ENCODE measurements at places on chromosomes 1 and 21.

DNA sequence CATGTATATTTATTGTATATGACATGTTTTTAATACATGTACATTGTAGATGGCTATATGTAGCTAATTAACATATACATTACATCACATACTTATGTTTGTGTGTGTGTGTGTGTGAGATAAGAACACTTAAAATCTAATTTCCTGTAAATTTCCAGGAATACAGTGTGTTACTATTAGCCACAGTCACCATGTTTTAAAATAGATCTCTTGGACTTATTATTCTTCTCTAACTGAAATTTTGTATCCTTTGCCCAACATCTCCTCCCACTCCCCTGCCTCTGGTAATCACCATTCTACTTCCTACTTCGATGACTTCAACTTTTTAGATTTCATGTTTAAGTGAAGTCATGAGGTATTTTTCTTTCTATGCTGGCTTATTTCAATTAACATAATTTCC, 64.8 kb downstream of the FCRL5 start:
- DNase-seq = no peak

- no peak for DNase-seq
These were observed 131.6 kb downstream of the DMRTB1 start for GRCh38 chr1:53590531-53591515.

DNA sequence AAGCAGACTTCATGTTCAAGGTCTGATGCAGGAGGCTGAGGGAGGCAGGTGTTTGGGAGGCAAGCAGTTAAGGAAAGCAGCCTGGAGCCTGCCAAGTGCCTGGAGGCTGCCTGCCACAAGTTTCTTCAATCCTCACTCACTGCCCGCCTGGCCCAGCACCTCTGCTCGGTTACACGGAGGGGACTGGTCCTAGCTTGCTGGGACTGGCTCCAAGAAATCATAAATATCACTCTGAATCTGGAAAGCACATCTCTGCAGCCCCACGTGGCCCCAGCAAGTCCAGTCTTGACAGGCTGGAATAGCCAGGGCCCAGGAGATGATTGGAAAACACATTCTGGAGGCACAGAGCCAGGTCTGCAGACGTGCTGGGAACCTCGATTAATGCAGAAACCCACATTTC, 83.9 kb downstream of the BCAR3 start:
- no peak for DNase-seq

- DNase-seq = no peak
These were observed 16.6 kb upstream of the DISP3 start for GRCh38 chr1:11462224-11462923.

GRCh38 chr1:230236301-230237008, 169.4 kb downstream of the GALNT2 start:
- DNase-seq = no peak

DNA sequence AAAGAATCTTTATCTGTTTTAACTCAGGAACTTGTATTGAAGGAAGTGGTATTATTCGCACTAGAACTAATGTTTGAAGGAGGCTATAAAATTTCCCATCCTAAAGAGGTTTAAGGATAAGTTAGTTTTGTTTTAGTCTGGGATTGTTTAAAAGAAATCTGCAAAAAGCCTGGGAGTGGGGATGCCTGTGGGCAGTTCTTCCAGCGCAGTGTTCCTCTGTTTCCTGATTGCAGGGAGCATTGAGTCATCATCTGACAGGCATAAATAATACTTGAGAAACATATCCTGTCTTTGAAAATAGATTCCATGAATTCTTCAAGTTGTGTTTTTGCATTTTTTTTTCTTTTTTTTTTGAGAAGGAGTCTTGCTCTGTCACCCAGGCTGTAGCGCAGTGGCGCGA, 350.8 kb upstream of the PTBP2 start:
- DNase-seq = no peak

DNA sequence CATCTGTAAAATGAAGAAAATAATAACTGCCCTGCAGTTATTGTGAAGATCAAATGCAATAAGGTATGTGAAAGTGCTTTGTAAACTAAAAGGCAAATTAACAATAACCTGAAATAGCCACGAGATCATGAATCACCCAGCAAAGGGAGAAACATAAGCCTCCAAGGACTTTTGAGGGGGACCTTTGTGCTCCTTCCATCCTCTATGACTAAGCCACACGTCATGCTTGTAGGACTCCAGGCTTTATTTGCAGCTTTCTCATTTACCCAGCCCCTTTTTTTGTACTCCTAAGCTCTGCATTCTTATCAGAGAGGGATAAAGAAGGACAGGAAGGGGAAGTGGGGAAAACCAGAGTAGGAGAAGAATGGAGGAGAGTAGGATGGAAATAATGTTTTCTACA, 115.1 kb downstream of the PROX1 start:
- DNase-seq = no peak

- DNase-seq = no peak
These were observed 6.3 kb upstream of the RBBP5 start for GRCh38 chr1:205128050-205128449.

- peak; percentile 10 for DNase-seq
These were observed 55.7 kb downstream of the PLD5 start for GRCh38 chr1:242468784-242469183.

DNA sequence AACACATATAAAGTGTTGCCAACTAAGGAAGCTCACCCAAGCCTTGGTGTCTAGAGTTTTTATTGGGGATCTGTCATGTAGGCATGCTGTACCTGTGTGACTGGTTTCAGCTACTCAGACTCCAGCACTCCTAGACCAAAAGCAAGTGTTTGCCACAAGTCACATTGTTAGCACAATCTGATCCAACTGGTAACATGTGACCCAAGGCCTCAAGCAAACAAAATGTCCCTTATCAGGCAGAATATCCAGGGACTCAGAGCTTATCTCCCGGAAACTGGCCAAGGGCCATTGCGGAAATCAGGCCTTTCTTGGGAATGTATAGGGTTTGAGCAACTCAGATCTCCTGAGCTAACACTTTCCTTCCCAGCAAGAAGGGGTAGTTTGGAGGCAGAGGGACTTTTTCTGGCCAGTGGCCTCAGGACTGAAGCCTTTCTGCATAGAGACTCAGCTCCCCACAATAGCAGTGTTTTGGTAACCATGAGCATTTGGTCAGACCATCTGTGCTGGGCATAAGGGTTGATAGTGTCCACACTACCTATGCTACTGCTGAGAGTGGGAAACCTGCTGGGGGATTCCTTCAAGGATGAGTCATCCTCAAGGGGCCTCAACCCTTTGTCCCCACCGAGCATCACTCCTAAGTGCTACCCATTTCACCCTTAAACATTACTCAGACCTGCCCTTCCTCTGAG, 29.6 kb downstream of the NHLH2 start:
- peak; percentile 76 for DNase-seq

- peak; percentile 51 for DNase-seq
These were observed 2.3 kb downstream of the SPEN start for GRCh38 chr1:15849775-15850324.

DNA sequence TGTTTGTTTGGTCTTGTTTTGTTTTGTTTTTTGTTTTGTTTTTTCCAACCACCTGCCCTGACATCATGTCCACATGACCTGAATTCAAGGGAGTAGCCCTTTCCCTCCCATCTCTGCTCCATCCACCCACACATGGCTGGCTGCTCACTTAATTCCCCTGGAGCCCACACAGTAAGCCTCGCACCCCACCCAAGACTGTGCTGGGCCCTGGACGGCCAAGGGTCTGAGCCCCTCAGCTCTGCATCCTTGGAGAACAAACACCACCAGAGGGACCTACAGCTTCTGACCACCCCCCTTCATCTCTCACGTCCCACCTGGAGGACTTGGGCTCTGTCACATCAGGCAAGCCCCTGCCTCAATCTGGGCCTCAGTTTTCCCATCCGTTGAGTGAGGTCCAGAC, 39.1 kb downstream of the MATN1 start:
- peak; percentile 24 for DNase-seq

- no peak for DNase-seq
These were observed 5.1 kb downstream of the MINDY1 start for GRCh38 chr1:151001602-151002001.

Data from left colon (tissue), 2 donors.